Foreskin melanocyte (primary cell): ENCODE measurements at places on chromosomes 13 and 19.

DNA sequence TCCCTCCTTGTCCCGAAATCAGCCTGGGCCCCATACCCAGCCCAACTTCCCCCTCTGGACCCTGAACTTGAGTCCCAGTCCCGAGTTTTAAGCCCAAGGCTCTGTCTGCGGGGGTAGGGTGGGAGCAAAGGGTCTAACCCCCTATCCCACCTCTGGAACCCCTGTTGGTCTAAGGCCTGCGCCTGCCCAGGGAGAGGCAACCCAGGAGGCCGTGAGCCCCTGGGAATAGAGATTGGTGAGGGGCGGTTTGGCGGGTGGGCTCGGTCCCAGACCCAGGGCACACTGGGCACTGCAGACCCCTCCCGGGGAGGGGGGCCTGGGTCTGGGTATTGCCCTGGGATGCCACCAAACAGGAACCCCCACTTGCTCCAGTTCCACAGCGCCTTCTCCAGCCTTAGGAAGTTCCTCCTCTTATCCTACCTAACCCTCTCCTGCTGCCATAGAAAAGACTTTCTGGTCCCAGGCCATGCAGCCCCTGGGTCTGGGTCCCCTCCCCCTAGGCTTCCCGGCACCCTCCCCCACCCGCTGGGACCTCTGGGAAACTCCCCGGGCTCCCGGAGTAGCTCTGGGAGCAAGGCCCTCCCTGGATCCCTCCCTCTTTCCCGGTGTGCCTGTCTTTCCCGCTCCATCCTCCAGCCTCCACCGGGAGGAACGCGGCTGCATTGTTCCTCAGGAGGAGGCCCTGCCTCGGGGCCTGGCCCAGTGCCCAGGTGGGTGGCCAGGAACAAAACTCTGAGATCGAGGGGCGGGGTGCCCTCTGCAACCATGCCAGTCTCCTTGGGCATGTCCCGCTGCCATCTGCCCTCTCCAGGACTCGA is 33.6 kb upstream of the NANOS3 start:
- DNase-seq = no peak

DNA sequence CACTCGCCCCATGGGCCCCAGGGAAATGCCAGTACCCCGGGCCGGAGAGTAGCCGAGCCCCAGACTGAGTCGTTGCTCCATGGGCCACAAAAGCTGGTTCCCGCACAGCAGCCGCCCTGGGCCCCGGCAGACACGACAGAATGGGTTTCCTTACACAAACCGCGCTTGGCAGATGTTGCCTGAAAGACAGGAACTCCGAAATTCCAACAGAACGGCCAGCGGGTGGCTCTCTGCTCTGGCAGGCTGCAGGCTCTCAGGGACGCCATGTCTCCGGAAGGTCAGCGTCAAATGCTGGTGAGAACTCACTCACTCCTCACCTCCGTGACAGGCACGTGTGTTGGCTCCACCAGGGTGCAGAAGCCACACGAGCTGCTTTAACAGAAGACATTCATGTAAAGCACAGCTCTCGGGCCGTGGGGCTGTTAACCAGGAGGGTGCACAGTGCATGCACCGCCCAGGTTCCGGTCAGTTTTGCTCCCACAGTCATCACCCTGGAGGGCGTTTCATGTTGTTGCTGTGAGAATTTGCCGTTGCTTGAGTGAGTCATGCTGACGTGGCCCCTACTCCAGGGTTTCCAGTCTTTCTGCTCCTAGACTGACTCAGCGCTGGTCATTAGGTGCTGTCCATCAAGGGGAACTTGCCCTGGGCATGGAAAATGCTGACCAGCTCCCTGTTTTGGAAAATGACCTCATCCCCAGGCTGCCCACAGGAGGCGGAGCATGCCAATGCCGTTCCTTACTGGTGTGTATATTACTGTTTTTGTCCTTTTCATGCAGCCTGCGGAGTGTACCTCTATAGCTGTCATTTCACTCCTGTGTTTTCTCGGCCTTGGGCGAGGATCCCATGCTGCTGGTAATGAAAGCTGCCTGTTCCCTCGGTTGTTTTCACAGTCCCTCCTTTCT is 44.8 kb downstream of the ANKRD10 start:
- peak; percentile 99 for DNase-seq

DNA sequence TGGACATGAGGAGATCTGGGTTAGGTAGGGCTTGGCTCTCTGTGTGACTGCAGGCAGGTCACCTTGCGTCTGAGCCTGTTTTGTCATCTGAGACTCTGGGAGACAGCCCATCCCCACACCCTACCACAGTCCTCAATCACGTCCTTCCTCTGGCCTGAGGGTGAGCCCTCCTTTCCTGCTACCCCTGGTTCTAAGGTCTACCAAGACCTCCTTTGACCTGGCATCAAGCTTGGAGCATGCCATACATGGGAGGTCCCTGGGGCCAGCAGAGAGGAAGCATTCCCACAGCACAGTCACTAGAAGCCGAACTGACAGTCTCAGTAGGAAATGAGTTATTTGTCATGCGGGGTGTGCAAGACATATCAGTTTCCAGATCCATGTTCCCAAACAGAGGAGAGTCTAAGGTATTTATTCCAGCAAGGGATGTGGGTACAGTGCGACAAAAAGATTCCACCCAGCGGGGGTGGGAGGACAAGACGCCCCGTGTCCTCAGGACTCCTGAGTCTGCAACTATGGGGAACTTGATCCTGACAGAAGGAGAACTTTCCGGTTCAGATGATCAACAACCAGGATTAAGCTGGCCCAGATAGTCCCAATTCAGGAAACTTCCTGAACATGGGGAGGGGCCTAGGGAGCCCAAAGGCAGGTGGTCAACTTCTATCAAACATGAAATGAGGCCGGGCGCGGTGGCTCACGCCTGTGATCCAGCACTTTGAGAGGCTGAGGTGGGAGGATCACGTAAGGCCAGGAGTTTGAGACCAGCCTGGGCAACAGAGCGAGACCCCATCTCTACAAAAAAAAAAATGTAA is 9.5 kb downstream of the ARRDC2 start:
- no peak for DNase-seq

GRCh38 chr19:39432677-39433025 is 3.1 kb downstream of the RPS16 start:
- no peak for DNase-seq

- no peak for DNase-seq
These were observed 707.8 kb upstream of the PCDH20 start for GRCh38 chr13:62123409-62123808.

DNA sequence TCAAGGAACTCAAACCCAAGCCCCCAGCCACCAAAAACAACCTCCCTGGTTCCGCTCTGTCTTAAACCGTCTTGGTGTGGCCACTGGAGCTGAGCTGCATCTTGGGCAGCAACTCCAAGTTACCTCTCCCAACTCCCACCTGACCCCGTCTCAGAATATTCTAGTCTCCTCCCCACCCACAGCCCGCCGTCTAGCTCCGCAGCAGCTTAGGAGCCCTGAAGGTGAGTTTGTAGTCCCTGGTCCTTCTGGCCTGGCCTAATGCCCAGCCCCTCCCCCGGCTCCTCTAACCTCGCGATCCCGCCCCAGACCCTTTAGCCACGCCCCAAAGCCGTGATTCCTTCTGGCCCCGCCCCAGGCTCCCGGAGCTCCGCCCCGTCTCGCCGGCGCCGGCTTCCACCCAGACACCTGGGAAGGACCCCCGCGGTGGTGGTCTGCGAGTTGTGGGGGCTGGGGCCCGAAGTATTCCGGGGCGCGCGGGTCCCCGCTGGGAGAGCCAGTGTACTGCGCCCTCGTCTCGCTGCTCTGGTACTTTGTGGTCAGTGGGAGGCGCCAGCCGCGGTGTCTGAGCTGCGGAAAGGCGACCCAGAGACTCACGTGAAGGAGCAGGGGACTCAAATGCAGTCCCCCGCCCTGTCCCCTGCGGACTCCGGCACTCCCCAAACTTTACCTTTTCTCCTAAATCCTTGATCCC is 2.5 kb upstream of the LHB start:
- DNase-seq = peak; percentile 24

DNA sequence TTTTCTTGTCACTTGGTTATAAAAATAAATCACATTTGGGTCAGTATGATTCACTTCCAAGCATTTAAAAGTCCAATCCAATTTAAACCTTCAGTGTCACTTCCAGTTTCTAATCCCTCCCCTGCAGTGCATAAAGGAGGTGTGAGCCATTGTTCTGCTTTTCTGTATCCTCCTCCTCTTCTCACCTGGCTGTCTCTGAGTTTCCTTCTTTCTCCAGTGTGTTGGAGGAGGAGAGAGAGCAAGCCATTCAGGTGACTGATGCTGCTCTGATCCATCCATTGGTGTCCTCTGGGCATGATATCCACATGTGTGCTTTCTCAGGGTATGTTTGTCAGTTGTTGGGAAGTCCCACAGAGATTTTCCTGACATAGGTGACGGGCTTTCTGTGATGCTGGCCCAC is 1.2 kb downstream of the NUDT15 start:
- no peak for DNase-seq

- no peak for DNase-seq
These were observed 10.3 kb upstream of the RNF113B start for GRCh38 chr13:98187155-98187964.

DNA sequence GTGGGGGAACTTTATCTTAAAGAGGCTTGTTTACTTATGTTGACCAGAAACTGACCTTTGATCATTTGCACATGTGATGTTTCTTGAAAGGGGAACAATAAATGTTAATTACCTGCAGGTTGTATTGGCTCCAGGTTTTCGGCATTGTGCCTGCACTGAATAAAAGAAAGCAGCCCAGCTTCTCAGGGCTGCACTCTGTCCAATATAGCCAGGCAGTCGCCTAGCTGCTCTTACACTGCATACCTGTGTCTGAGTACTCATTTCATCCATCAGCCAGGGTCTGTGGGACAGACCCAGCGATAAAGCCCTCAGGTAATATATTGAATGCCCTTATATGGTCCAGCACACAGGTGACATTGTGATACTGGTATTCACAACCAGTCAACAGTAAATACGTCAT is 8.9 kb upstream of the ZNF726 start:
- DNase-seq = no peak

DNA sequence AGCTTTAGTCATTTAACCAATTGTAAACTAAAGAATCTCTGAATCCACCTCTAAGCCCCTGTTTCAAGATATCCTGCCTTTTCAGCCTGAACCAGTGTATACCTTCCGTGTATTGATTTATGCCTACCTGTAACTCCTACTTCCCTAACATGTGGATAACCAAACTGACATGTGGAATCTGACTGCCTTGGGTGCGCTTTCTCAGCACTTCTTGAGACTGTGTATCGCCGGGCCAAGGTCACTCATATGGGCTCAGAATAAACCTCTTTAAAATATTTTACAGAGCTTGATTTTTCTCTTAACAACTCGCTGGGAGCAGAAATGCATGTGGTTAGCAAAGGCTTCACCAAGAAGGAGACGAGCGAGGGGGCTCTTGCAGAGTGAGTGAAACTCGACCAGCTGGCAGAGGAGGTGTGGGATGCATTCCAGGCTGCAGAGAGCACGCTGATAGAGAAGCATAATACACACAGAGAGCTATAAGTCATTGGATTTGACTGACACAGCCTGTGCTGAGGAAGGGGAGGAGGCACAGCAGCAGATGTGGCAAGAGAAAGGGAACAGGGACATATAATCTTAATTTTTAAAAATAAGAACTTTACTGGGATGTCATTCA is 268.2 kb upstream of the MAB21L1 start:
- no peak for DNase-seq

DNA sequence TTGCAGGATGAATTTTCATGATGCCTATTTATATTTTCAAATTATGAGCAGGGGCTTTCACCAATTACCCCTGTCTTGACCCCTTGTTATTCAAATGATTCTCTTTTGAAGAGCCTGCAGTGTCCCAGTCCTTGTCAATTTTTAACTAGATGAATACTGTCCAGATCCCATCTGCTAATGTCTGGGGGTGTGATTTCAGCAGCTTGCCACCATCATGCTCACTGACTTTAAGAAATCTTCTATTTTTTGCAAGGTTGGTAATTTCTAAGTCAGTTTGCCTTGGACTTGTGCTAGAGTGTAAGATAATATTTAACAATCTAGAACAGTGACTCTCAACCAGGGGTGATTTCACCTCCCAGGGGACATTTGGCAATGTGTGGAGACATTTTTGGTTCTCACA is 106.0 kb downstream of the CACNA1A start:
- DNase-seq = no peak

DNA sequence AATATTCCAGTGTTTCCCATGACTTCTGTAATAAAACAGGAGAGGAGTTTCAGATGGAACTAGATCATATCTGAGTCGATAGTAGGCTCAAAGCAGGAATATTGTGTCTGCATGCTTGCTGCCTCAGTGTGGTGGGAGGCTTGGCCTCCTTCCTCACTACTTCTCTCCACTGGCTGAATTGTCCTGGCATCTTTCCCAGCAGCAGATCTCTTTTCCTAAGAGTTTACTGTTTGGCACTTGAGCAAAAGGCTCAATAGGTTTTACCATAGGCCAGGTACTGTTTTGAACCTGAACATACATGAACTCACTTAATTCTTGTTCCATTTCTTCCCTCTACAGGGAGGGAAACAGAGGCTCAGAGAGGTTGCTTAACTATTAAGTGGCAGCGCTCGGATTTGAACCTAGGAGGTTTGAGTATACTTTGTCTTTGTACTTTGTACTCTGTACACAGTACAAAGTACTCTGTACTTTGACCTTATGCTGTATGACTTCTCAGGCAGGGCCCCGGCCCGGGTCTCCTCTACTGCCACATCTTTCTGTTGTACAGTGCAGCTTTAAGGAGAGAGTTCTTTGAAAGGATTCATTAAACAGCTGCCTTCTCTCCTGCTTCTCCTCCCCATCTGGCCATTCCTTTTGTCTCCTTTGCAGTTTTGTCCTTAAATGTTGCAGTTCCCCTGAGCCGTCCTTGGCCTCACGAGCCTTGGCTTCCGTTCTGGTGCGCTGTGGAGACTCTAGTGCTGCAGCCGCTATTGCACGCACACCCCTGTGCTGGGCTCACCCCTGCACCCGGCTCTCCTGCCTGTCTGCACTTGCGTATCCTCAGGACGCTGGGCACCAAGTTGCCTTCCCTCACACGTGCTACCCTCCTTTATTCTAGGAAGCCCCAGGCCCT is 8.1 kb downstream of the B3GLCT start:
- no peak for DNase-seq

DNA sequence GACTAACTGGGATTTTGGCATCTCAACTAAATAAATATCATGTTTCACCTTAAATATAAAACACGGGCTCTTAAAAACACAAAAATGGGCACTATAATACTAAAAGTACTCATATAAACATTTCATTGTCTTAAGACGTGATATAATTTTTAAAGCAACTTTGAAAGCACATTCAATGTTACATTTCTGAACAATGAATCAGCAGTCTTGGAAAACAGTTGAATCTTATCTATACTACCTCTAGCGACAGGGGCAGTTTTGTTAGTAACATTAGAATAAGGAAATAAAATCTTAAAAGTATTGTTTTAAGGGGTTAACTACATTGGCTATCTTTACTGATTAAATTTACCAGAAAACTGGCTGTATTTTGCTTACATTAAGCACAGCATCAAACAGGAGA is 156.9 kb downstream of the UGGT2 start:
- DNase-seq = no peak

GRCh38 chr19:13938301-13939064 is at the start of gene PODNL1:
TSS of gene PODNL1 (minus strand) at chr19:13938417. CDS start at chr19:13938181, 236 bp downstream.
- DNase-seq = no peak

GRCh38 chr13:113220877-113221276 is 11.5 kb downstream of the CUL4A start:
- peak; percentile 24 for DNase-seq
